ENCODE measurements at places on chromosomes 4 and X. TPM values are rescaled to one million over a fixed set of nuclear protein-coding genes. Genes with fewer than 3 reads are reported as not detected.

The DIPK2B gene
- 10.3 TPM for total RNA-seq

DNA sequence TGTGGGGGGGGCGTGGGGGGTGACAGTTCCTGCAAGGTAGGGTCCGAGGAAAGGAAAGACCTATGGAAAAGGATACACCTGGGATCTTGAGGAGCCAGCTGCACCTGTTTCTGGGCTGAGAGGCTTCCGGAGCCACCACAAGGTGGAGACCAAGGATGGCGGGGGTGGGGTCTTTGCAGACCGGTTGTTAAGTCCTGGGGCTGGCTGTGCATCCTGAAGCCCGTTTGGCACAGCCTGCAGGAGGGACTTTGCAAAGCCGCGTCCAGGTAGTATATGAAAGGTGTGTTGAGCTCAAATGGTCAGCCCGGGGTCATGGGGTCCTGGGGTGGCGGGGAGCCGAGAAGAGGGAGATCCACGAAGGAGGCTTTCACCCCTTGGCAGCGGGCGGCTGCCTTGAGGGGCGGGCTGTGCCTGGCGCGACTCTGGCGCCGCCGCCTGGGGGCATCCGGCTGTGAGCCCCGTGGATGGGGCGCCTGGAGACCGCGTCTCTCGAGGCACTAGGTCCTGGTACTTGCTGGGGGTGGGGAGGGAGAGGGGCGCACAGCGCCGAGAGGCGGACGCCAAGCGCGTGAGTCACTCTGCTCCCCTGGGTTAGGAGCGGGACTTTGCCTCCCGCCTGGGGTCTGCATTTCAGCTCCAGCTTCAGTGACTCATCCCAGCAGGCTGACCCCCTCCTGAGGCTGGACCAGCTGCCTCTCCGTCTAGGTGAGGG lies 58.2 kb upstream of the DYNLT3 start:
- peak; percentile 25 for DNase-seq

GRCh38 chr4:185966549-185966948 lies 102.4 kb upstream of the TLR3 start:
- DNase-seq, result no peak

DNA sequence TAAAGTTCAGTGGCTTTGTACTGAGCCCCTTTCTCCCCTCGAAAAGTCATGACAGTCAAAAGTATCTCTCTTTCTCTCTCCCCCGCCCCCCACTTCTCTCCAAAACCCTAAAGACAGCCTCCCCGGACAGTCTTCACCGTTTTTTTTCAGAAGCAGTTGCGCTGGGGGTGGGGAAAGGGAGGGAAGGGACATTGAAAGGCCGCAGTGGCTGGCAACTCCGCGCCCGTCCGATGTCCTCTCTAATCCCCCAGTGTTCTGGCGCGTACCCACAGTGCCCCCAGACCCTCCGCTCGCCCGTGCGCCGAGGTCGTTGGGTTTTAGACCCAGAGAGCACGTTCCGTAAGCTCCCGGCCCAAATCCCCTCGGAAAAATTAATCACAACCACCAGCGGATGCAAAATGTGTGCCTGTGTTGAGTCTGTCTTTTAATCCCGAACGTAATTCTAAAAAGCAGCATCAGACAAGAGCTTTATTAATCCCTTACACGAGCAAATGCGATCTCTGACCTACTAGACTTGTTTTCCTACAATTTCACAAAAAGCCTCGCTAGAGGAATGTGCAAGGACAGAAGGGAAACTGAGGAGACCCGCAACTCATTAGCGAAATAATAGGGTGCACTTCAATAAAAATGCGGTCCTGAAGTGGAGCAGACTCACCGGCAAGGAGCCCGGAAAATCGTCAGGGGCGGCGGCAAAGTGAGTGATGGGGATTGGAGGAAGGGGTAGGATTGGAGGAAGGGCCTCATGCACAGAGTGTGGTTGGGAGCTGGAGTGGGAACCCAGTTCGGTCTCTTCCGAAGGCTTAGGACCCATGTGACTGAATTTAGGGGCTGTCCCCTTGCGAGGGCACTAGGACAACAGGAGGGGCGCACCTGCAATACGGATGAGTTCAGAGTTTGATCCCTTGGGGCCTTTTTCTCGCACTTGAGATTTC lies 12.2 kb upstream of the PRDM8 start:
- peak; percentile 49 for DNase-seq

The PNMA3 gene
- total RNA-seq, result not detected

The EIF4E gene
- total RNA-seq, result 42.5 TPM

The DDX53 gene
- total RNA-seq, result not detected

The MAGEA10 gene
- not detected for total RNA-seq

Data from stomach (tissue), 19 donors.